ENCODE measurements at places on chromosomes 16 and 17.

DNA sequence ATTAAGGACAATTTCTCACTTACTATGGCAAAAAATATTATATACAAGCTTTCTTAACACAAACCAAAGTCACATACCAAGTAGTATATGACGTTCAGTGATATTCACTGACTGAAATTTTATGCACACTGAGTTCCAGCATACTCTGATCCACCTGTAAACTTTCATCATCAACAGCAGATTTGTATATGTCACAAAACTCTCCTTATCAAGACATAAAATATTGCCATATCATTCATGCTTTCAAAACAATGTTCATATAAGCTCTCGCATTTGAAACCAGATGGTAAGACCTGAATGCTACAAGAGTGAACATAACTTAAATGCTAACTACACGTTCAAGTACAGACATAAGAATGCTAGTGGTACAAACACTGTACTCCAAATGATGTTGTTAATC is 46.7 kb downstream of the GNA13 start:
- no peak for DNase-seq

DNA sequence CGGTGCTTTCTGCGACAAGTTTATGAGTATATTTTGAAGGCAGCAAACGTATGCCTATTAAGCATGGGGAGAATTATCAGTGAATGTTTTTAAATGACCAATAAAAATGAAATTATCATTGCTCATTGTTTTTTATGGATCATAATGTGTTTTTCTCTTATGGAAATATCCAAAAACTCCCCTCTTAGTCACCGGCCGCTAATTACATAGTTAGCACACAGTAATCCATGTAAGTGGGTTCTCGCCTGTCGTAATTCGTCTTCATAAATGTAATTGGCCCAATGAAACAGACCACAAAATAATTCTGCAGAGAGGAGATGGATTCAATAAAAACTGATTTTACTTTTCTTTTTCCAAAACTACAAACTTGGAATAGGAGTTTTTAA is 69.3 kb downstream of the WSCD1 start:
- DNase-seq = no peak

- no peak for DNase-seq
These were observed 93.5 kb downstream of the NXN start for GRCh38 chr17:885971-886571.

- peak; percentile 52 for DNase-seq
These were observed at the start of gene PRRT2 for GRCh38 chr16:29811896-29812665. Gene PRRT2 (plus strand): TSS chr16:29812193. CDS start chr16:29813055, 862 bp downstream.

DNA sequence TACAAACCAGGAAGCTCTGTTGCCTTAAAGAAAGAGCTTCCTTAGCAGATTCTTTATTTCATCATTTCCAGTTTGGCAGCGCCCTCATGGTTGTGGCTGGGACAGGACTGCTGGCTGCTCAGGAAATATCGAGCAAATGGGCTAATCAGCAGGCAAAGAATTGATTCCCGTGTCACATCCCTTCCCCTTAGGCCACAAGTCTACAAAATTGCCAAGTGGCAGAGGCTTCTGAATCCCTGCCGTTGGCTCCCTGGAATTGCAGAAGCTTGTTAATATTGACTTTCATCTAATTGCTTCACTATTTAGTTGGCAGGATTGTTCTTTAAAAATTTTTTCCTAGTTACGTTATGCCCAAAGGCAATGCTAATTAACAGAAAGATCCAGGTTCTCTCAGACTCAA is 456.3 kb upstream of the ERCC4 start:
- no peak for DNase-seq

GRCh38 chr17:22090263-22090935 is 398.1 kb downstream of the KCNJ18 start:
- no peak for DNase-seq

DNA sequence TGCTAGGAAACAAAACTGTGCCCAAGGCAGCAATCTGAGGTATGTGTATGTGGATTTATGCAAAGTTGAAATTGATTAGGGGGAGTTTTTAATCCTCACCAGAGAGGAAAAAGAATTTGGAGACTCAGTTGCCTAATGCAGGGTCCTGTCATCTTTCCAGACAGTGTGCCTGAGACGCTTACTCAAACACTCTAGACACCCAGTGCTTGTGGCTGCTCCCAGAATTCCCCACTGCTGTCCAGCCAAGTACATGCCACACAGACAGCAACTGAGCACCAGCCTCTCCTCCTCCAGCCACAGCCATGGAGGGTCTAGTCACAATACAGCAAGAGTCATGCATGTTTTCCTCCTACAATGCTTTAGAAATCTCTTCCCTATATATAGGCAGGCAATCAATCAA is 118.1 kb downstream of the HIC1 start:
- no peak for DNase-seq

DNA sequence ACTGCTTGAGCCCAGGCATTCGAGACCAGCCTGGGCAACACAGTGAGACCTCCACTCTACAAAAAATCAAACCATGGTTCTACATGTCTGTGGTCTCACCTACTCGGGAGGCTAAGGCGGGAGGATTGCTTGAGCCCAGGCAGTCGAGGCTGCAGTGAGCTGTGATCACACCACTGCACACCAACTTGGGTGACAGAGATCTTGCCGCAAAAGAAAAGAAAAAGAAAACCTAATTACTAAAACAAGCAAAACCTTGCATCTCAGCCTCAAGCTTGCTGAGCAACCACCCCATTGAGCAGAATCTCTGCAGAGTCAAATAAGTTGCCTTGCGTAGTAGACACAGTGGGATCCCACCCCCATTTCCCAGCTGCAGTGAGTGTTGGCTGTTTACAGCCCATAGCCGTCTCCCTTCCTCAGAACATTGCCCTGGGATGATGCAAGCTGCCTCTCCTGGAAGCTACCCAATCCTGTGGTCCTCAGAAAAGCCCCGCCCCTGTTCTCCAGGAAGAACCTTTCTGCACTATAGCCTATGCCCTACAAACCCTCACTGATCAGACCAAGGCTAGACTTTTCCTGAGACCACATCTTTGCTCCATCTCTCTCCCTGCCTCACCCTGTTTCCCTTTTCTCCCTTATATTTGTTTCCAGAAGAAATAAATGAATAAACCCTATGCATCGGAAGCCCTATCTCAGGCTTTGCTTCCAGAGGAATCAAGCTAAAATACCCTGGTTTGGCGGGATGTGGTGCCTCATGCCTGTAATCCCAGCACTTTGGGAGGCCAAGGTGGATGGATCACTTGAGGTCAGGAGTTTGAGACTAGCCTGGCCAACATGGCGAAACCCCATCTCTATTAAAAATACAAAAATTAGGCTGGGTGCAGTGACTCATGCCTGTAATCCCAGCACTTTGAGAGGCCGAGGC is 16.7 kb upstream of the ERN2 start:
- no peak for DNase-seq

DNA sequence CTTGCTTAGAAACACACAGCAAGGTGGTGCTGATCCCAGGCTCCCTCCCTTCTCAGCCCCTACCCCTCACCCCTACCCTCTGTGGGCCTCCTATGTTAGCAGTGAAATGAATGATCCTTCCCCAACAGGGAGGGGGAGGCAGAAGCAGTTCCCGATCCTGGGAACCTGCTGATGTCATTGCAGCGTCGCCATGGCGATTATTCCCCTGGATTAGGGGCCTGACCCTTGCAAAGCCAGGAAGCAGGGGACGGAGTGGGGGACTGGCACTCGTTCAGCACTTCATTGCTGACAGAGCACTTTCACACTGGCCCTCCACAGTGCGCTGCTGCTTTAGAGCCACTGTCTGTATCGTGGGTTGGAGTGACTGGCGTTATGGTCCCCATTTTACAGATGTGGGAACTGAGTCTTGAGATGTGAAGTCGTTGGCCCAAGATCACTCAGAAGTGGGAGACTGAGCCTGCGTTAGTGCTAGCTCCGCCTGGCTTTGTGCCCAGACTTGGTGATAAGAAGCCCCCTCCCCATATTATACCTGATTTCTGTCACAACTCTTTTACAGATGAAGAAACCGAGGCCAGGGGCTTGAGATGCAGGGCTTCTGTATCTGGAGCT is 26.6 kb downstream of the LASP1 start:
- DNase-seq = no peak

Data from activated CD8-positive, alpha-beta memory T cell treated with anti-CD3 and anti-CD28 coated beads, Interleukin-2, amount 50 U/mL, for 4 hours (primary cell).